ENCODE measurements at places on chromosomes 5 and 9. TPM values are rescaled to one million over a fixed set of nuclear protein-coding genes. Genes with fewer than 3 reads are reported as not detected.
A peak's percentile ranks its signal among the peaks of the same experiment; 100 is the strongest.

GRCh38 chr5:9037048-9037447 lies 508.8 kb downstream of the SEMA5A start:
- DNase-seq, result no peak

- no peak for DNase-seq
Measured at GRCh38 chr5:167638816-167639215, 652.6 kb upstream of the WWC1 start.

DNA sequence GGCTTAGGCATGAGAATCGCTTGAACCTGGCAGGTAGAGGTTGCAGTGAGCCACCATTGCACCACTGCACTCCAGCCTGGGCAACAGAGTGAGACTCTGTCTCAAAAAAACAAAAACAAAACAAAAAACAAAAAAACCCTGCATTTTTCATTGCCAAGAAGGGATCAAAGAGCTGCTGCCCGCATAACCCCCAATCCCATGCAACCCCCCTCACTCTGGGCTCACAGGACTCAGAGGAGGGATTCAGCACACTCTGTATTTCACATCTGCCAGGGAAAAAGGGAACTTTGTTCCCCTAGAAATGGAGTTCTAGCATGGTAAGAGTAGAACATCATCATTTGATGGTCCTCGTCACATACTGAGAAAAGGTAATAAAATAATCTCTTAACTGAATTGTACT lies 153.9 kb upstream of the GNA14 start:
- no peak for DNase-seq

GRCh38 chr5:2912741-2913140 lies 161.3 kb upstream of the IRX2 start:
- no peak for DNase-seq

- no peak for DNase-seq
Measured at GRCh38 chr5:59591162-59591561, 302.4 kb downstream of the PDE4D start.

GRCh38 chr5:1687301-1687970 lies 112.2 kb downstream of the MRPL36 start:
- no peak for DNase-seq

GRCh38 chr5:72293495-72294055 lies 26.5 kb downstream of the MRPS27 start:
- no peak for DNase-seq

DNA sequence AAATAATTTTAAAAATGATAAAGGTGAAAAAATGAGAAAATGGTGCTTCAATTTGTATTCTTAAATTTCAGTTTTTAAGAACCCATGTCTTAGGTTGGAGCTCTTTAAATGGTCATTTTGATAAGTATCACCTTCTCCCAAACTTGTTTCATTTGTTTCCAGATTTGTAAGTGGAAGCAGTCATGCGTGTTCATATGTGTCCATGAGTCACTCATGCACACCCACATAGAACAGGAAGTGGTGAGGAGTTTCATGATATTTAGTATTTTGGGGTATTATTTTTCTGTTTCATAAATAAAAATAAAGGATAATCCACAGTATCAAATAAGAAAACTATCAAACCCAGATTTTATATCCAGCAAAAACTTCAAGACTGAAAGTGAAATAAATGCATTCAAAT lies 570.4 kb upstream of the ST8SIA4 start:
- no peak for DNase-seq

- no peak for DNase-seq
Measured at GRCh38 chr9:97053717-97054116, 14.8 kb upstream of the CTSV start.

- DNase-seq, result no peak
Measured at GRCh38 chr5:6868171-6868570, 154.9 kb downstream of the TENT4A start.

- DNase-seq, result no peak
Measured at GRCh38 chr5:65882278-65882677, 44.1 kb upstream of the ERBIN start.

DNA sequence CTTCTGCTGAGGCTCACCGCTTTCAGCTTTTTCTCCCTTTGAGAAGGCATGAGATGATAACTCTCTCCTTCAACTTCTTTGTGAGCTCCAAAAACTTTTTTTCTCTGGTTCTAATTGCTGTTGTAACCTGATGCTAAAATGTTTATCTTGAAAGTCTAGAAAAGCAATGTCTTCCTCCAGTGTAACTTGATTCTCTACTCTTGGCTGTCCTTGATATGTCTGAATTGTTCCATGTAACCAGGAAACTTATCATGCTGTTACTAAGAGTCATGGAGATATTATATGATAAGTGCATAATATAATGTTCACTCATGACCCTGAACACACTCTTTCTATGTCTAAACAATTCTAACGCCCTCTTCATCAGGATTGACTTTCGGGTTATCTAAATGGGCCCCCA lies 128.0 kb upstream of the ABCA1 start:
- no peak for DNase-seq

GRCh38 chr5:73153513-73153912 lies 19.5 kb upstream of the TMEM174 start:
- DNase-seq, result no peak

- no peak for DNase-seq
Measured at GRCh38 chr5:77492653-77493000, 511 bp upstream of the WDR41 start.

GRCh38 chr9:116991051-116991450 lies 303.9 kb downstream of the TRIM32 start:
- no peak for DNase-seq

- DNase-seq, result no peak
Measured at GRCh38 chr9:32292611-32293010, 91.8 kb upstream of the ACO1 start.

- DNase-seq, result no peak
Measured at GRCh38 chr5:172345881-172346280, 62.3 kb upstream of the UBTD2 start.

- DNase-seq, result no peak
Measured at GRCh38 chr5:123545506-123545905, 33.5 kb downstream of the CSNK1G3 start.

DNA sequence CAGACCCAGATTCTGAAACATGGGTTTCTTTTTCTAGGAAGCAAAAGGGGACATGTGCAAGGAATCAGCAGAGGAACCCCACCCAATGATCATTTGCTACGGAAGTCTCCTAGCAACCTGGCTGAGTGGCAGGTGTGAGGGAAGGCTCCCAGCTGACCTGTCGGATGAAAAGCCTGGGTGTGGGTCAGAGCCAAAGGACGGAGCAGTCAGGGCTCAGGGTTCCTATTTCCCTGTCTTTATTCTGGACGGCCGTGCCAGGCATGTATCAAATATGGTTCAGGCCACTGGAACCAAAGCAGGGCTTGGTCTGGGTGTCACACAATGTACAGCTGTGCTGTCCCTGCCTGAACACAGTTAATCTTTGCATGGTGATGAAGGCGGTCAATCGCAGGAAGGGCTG lies 20.1 kb downstream of the STK10 start:
- no peak for DNase-seq

GRCh38 chr5:16378762-16379161 lies 86.8 kb downstream of the ZNF622 start:
- DNase-seq, result no peak

GRCh38 chr5:155471027-155471426 lies 457.5 kb downstream of the KIF4B start:
- DNase-seq, result no peak

- DNase-seq, result no peak
Measured at GRCh38 chr9:7439355-7439995, 360.1 kb downstream of the DMAC1 start.

GRCh38 chr5:143889986-143890385 lies 78.0 kb downstream of the HMHB1 start:
- DNase-seq, result peak; percentile 87

DNA sequence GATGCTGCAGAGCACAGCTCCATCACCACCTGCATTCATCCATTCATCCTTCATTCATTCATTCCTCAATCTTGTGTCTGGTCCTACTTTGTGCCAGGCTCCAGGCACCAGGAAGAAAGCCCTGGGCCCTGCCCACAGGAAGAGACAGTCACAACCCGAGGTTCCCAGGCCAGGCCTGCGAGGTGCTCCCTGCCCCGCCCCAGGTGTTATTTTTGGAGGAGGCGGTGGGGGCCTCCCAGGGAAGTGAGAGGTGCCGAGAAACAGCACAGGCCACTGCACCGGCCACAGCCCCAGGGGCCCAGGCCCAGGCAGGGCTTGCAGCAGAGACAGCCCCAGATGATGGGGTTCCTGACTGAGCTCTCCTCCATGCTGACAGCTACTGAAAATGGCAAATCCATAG lies 33.4 kb downstream of the VAV2 start:
- DNase-seq, result no peak

DNA sequence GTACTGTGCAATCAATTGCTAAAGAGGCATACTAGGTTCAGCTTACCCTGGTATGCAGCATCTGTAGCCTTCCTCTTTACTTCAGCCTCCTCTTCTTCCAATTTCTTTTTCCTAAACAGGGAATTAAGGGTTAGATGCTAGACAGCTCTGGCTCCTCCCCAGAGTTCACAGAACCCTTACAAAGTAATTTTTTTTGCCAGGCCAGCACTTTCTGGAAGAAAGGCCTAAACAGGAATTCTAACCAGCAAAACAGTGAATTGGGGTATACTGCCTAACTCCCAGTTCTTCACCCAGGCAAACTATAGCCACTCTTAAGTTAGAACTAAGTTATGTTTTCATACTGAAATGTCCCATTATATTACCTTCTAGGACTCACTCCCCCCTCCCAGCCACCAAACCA lies 8.1 kb downstream of the BRD8 start:
- no peak for DNase-seq

The PCDHGA6 gene
- 3.6 TPM for total RNA-seq

The KIF4B gene
- not detected for total RNA-seq

The LRRC19 gene
- total RNA-seq, result not detected

The C5orf52 gene
- not detected for total RNA-seq

The CDC20B gene
- not detected for total RNA-seq

The FCN2 gene
- 0.39 TPM for total RNA-seq

The ANKH gene
- total RNA-seq, result 23.2 TPM

The PCDHGC4 gene
- 5.3 TPM for total RNA-seq

The IFNK gene
- not detected for total RNA-seq

The ASTN2 gene
- total RNA-seq, result 10.0 TPM

The NDST1 gene
- total RNA-seq, result 28.6 TPM

All from skin of body (tissue), 3 donors.